ENCODE measurements at places on chromosomes 6 and 20. TPM values are rescaled to one million over a fixed set of nuclear protein-coding genes. Genes with fewer than 3 reads are reported as not detected.

LTA gene
- total RNA-seq: not detected

CST5 gene
- not detected for total RNA-seq

ENPP4 gene
- total RNA-seq: 9.9 TPM

TSHZ2 gene
- under 0.01 TPM for total RNA-seq

BCAS1 gene
- not detected for total RNA-seq

TRAPPC3L gene
- under 0.01 TPM for total RNA-seq

SLC2A10 gene
- 13.3 TPM for total RNA-seq

RAET1L gene
- total RNA-seq: not detected

CALHM5 gene
- total RNA-seq: 11.4 TPM

MDC1 gene
- total RNA-seq: 6.2 TPM

PPP1R18 gene
- 48.1 TPM for total RNA-seq

TMC2 gene
- not detected for total RNA-seq

PRICKLE4 gene
- total RNA-seq: 1.5 TPM

CAPN11 gene
- total RNA-seq: 4.2 TPM

SULF2 gene
- 20.1 TPM for total RNA-seq

TDRD6 gene
- total RNA-seq: not detected

MUCL3 gene
- total RNA-seq: not detected

TTBK1 gene
- 0.15 TPM for total RNA-seq

SAMD10 gene
- total RNA-seq: 2.6 TPM

RRBP1 gene
- 117 TPM for total RNA-seq

All from epithelial cell of umbilical artery (primary cell).